ENCODE measurements at places on chromosomes 3 and 15.

- no peak for DNase-seq
Measured at GRCh38 chr3:133910422-133910821, 14.7 kb upstream of the RAB6B start.

- DNase-seq: no peak
Measured at GRCh38 chr15:58746174-58746573, 3.3 kb downstream of the ADAM10 start.

DNA sequence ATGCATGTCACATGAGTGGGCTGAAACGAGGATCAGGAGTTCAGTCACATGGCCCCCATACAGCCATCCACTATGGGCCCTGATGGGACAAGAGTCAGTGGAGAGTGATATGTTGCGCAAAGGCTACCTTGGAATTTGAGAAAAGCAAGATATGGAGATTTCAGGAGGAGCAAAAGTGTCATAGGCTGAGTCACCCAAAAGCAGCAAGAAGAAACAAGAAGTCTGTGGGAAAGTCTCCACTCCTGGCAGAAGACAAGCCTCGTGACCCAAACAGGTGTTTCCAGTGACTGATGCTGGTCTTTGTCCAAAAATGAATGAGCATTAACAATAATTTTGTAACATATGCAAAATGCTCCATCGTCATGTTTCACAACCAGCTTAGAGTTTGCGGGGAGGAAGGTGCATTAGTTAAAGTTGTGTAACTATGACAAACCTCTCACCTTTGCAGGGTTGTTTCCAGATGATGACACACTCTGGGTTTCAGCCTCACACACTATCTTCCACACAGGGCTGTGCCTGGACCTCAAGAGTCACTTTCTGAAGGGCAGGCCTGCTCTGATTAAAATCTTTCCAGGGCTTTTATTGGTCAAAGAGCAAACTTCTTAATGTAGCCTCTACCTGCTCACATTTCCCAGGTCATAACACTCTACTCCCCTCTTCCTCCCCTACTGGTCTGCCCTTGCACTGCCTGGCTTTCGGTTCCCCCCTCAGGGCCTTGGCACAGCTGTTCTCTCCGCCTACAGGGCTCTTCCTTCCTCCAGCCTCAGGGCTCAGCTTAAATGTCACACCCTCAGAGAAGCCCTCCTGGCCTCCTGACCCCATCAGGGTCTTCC, 3.9 kb upstream of the DNASE1L3 start:
- DNase-seq: no peak

DNA sequence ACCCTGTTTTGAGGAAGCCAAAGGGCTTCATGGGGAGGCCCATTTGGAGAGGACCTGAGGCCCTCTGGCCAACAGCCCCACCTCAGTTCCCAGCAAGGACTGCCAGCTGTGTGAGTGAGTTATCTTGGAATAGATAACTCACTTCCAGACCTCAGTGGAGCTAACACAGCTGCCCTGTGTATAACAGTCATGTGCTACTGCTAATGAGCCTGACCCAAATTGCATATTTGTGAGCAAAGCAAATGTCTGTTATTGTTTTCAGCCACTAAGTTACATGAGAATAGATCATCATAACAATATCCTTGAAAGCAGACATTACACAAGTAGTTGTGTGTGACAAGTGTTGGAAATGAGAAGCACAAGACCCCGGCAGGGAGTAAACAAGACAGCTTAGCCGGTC, 355.8 kb downstream of the MCTP2 start:
- DNase-seq: no peak

DNA sequence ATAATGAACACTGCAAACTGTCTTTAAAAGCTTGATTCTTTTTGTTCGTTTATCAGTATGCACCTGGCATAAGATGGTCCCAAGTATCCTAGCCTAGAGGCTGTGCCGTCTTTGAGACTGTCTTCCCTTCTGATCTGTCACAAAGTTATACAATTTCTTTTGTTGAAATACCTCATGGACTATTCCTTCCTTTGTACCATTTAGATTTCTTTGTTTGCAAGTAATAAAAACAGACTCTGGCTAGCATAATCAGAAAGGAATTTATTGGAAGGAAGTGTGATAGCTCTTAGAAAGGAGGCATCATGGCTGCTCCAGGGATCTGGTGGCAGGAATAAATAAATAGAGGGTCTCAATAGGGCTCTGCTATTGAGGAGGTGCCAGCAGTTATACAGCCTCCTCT, 280.4 kb downstream of the SLC9A9 start:
- no peak for DNase-seq

DNA sequence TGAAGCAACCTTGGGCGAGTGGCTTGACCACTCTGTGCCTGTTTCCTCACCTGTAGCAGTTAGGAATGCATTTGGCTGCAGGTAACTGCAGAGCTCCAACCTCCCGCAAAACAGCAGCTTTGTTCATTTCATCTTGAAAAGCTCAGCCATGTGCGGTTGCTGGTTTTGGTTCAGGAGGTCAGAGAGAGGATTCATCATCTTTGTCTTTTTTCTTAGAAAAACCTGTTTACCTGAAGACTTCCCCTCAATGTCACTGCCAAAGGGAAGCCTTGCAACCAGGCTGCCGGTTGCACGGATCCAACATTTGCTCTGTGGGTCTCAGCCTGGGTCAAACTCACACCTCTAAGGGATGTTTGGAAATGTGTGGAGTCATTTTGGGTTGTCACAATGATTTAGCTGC, 16.4 kb upstream of the FURIN start:
- DNase-seq: no peak
